ENCODE measurements at places on chromosomes 4 and X.

DNA sequence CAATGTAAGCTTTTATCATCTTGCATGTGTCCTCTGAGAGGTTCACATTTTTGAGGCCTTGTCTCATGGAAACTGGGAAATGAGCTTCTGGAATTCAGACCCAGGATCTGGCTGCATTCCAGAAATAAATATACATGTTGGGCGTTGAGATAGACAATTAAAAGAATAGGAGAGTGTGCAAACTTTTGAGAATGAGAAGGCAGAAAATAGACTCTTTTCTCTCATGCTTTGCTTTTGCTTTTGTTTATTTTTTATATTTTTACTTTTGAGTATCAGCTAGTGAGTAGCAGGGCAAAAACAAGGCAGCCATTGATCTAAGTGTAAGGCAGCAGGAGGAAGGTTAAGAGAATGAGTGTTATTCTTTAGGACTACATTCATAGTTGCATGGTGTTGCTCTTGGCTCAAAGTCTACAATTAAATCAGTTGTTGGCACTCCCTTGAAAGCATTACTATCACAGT is 12.4 kb downstream of the SHROOM3 start:
- no peak for DNase-seq

GRCh38 chr4:73776321-73776729 is 36.0 kb downstream of the CXCL8 start:
- peak; percentile 71 for DNase-seq

DNA sequence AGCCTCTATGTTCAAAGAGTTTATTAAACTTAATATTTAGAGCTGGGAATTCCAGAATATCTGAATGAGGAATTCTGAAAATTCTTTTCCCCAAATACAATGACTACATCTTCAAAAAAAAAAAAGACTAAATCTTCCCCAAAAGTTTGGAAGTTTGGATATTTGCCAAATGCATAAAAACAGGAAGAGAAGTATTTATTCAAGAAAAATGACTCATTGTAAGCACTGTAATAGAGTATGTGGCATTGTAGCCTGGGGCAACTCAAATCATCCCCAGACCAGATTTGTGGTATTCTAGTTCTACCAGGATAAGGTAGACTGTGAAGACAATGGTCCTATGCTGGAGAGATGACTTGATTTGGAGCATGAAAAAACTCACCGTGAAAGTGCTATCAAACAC is 78.5 kb upstream of the PDHA2 start:
- peak; percentile 1 for DNase-seq

- no peak for DNase-seq
Measured at GRCh38 chr4:146247356-146247755, 33.0 kb downstream of the REELD1 start.

GRCh38 chrX:68061206-68061535 is 372.1 kb downstream of the OPHN1 start:
- DNase-seq = no peak

GRCh38 chrX:37485429-37485828 is 86.0 kb upstream of the LANCL3 start:
- DNase-seq = no peak

DNA sequence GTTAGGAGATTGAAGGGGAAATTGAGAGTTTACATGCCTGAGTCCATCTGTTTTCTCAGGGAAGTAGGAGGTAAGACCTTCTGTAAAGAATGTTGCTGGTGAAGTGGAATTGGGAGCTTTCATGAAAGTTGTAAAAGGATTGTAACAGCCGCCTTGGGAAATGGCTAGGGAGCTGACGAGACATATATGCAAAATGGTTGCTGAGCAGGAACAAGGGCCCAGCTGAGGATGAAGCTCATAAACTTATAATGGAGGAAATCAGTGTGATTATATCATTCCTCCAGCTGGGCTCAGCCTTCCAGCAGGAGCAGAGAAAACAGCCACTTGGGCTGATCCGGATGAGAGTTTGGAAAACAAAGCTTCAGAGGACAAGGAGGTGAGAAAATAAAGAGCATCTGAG is 208.7 kb downstream of the MAPK10 start:
- DNase-seq = no peak

DNA sequence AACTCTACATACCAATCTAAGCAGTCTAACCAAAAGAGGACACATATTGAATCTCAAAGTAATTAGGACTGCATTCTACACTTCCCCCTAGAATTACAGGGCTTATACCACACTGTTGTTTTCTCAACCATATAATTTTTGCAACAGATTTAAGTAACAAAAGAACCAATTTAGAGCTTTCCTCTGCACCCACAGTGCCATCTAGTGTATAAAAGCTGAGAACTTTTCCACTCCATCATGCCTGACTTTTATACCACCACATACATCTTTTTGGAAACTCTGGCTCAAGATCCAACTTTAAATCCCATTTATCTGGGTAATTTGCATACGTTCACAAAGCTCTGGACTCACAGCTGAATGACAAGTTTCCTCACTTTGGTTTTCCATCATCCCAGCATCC is 99.5 kb downstream of the EFHC2 start:
- DNase-seq = no peak

- DNase-seq = peak; percentile 41
Measured at GRCh38 chr4:143559757-143560147, 46.2 kb downstream of the SMARCA5 start.

- DNase-seq = no peak
Measured at GRCh38 chr4:81789741-81790399, 318.2 kb upstream of the RASGEF1B start.

GRCh38 chr4:177509226-177509745 is 67.0 kb upstream of the AGA start:
- DNase-seq = no peak

GRCh38 chr4:132026816-132027215 is 1122.3 kb upstream of the PCDH10 start:
- no peak for DNase-seq

- DNase-seq = no peak
Measured at GRCh38 chrX:6291444-6291843, 62.8 kb upstream of the NLGN4X start.

DNA sequence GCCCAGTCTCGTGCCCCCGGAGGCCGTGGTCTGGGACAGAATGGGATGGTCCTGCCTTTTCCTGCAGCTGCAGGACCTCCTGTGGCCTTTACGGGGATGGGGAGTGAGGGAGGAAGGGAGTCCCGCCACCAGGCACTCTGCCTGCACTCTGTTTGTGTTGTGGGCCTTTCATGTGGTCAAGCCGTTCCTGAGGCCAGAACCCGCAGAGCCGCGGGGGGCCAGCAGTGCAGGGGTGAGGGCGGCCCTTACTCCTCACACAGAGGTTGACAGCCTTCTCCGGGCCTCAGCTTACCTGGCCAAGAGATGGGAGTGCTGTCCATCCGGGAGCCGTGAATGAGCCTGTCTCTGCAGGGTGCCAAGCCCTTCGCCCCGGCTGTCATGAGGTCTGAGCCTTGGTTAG is 230.7 kb downstream of the AFAP1 start:
- DNase-seq = no peak

DNA sequence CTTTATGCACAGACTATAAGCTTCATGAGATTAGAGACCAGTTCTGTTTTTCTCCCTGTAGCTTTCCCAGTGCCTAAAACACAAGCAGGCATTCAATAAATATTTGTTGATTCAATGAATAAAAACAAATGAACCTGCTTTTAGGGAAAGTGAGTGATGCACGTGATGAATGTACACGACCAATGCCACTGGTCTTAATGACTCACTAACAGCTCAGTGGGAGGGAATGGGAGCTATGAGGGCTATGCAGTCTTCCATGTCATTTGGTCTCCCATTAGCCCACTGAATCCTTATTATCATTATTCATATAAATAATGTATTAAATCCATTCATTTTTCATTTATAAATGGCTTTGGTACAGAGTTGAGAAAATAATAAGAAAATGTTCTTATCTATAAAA is 247.4 kb downstream of the FBXO8 start:
- peak; percentile 49 for DNase-seq

- DNase-seq = no peak
Measured at GRCh38 chr4:67332627-67333026, 212.7 kb downstream of the CENPC start.

DNA sequence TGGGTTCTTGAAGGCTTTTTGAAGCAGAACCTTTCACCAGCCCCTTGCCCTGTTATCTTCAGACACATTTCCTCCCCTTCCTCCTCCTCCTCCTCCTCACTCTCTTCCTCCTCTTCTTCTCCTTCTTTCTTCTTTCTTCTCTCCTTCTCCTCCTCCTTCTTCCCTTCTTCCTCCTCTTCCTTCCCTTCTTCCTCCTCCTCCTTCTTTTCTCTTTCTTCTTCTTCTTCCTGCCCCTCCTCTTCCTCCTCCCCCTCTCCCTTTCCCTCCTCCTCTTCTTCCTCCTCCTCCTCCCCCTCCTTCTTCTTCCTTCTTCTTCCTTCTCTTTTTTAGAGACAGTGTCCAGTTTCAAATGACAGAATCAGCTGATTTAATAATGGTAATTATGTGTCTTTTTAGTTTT is 226.0 kb downstream of the DKK2 start:
- no peak for DNase-seq

DNA sequence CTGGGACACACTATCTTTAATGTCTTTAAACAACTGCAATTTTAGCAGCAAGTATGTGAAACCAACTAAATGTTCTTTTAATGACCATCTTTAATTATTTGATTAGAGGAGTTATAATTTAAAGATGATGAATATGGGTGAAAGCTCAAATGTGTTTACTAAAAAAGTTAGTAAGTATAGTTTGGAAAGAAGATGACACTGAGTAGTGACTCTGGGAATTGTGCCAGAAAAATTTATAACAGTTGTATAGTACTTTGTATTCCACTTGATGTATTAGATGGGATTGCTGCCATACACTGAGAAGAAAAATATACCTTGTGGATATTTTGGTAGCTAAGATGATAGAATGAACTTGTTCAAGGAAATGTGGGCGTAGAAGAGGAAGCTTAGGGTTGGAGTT is 19.5 kb upstream of the PACRGL start:
- DNase-seq = no peak

- no peak for DNase-seq
Measured at GRCh38 chrX:115449742-115450141, 111.2 kb upstream of the PLS3 start.

DNA sequence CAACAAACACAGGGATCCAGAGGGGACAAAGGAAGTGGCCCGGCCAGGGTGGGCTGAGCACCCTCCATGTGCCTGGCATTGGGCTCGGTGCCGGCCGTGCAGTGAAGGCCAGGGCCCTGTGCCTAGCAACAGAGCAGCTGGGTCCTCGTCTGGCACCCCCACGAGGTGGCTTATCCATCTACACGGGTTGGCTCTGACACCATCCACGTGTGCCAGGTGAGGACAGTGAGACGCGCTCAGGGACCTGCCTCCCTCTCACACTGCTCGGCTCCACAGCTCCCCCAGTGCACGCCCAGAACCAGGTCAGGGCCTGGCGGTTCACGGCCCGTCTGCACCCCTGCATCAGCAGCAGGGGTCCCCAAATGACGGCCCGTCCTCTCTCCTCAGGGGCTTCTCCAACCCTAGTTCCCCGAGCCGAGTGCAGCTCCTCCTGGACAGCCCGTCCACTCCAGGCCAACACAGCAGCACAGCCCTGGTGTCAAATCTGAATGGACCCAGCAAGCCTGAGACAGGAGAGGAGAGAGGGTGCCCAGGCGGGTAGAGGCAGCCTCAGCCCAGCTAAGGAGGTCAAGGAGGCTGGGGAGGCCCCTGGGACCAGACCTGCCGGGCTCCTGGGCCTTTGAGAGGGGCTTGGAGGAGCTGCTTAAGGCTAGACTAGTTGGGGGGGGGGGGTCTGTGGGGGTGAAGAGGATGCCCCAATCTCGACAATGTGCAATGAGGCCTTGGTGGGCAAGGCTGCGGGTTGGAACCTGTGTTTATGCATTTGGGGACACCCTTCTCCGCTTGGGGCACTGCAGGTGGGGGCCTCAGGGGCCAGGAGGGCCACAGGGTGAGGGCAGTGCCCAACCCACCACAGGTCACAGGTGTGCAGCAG is 113.6 kb downstream of the FAM53A start:
- no peak for DNase-seq

DNA sequence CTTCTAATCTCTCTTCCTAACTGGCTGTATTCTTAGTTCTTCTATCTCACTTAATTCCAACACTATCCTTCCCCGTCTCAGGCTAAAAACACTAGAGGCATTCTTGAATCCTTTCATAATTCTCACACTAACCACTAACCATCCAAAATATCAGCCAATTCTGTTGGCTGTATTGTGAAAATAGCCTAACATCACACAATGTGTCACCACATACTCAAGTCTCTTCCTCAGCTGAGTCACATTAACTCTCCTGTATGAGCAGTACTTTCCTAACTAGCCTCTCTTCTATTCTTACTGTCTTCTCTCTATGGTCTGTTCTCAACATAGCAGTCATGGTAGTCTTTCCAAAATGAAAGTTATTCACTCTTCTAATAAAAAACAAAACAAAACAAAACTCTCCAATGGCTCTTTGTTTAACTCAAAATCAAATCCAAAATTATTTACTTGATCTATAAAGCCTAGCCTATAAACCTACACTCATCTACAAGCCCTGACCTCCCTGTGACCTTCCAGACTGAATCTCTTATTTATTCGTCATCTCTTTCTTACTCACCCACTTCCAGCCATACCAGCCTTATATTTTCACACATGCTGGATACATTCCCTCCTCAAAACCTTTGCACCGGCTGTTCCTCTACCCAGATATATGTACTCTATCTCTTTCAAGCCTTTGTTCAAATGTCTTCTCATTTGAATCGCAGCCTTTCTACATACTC is 445.9 kb downstream of the TLL1 start:
- no peak for DNase-seq

GRCh38 chr4:81836716-81837115 is 365.0 kb upstream of the RASGEF1B start:
- DNase-seq = no peak

DNA sequence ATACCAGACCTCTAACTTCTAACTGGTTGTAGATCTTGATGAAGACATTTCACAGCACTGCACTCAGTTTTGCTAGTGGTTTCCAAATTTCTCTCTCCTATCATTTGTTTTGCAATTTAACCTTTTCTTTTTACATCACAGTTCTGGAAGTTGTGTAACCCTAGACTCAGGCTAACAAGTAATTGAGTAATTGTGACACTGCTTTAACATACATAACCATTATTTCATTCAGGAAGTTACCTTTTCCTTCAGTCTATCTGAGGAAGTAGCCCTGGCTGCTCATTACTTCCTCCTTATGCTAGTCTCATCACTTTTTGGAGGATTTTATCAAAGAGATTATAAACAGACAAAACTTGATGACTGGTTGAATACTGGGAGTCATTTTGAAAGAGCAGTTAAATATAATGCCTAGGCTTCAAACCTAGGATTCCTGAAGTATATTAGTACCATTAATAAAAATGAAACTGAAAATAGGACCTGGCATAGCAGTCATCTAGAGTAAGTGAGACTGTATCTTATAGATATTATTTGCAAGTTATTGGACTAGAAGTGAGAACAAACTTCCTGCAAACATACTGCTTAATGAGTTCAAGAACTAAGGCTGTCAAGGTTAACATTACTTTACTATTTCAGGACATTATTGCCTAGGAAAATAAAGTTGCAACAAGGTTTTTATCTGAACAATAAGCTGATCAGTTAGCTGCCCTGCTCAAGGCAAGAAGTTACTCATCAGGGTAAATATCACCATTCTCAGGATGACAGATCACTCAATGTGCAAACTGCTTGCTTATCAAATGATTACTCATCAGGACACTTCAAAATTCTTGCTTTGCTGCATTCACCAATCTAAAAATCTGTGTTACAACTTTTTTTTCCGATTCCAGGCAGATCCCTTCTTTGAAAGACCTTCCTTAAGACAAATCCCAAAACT is 25.6 kb upstream of the TEX13C start:
- DNase-seq = no peak

GRCh38 chrX:97860226-97860625 is 976.5 kb downstream of the RPA4 start:
- DNase-seq = no peak

GRCh38 chr4:84455697-84456096 is 43.4 kb downstream of the NKX6-1 start:
- DNase-seq = no peak

- no peak for DNase-seq
Measured at GRCh38 chr4:1231637-1232360, 17.1 kb downstream of the CTBP1 start.

All from COR-L47 (cell line).